ENCODE measurements at places on chromosomes 1 and 21.

- no peak for DNase-seq
These were observed 327.8 kb upstream of the USP24 start for GRCh38 chr1:55542901-55543504.

DNA sequence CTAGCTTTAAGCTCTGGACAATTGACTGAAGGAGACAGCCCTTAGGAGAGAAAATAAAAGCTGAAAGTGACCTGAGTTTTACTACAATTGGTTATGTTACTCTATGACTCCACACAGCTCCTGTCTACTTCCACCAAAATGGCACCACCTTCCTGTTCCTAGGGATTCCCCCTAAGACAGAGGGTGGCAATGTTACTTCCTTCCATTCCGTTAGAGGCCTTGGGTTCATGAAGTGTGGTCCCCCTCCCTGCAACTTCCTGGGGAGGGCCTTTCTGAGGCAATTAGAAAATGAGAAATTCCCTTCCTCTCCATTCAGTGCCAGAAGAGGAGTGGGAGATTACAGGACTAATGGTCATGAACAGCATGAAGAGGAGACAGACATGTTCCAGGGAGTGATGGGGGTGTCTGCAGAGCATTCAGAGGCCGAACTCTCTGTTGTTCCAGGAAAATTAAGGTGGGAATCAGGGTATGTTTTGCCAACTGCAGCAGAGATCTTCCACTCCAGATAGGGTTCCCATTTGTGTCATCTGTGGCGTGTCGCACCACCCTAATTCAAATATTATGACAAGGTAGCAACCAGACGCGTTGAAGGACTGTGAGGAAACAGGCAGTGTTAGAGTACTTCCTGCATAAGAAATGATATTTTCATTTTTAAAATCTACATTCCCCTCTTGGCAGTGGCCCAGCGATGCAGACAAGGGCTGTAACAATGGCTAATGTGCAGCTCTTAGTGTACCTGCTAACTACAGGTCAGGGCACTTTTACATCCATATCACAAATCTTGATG, 53.1 kb upstream of the TRIM67 start:
- DNase-seq, result no peak

- DNase-seq, result no peak
These were observed 173.7 kb upstream of the C1orf105 start for GRCh38 chr1:172246521-172247390.

- no peak for DNase-seq
These were observed 23.6 kb upstream of the TBX15 start for GRCh38 chr1:119011706-119012105.

GRCh38 chr1:230392536-230392909, 33.6 kb downstream of the PGBD5 start:
- DNase-seq, result no peak

DNA sequence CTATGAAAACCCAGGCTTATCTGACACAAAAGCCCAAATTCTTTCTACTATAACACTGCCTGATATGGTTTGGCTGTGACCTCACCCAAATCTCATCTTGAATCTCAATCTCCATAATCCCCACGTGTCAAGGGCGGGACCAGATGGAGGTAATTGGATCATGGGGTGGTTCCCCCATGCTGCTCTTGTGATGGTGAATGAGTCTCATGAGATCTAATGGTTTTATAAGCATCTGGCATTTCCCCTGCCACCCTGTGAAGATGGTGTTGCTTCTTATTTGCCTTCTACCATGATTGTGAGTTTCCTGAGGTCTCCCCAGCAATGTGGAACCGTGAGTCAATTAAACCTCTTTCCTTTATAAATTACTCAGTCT, 123.3 kb upstream of the USP24 start:
- DNase-seq, result no peak

DNA sequence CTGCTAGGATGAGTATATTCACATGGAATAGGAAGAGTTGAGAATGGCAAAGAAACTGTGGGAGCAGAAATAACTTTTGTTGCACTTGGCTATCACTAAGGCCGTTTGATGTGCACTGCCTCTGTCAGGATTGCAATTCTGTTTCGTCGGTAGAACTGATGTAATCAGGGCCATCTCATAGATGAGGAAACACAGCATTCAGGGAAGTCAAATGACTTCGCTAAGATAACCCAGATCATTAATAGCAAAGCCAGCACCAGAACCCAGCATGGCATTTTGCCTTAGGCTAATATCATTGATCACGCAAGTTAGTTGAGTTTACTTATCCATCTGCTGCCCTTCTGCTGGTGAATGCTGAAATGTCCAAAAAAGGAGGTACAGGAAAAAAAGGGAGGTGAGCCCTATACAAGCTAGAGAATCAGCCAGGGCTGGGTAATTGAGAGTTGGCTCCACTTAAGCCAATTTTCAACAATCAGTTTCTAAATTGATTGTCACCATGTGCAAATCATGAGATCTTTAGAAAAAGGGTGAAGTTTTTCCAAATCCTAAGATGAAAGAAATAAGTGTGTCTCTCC, 7.6 kb downstream of the RASSF5 start:
- DNase-seq, result no peak

- no peak for DNase-seq
These were observed 61.5 kb downstream of the PEX14 start for GRCh38 chr1:10536133-10536770.

DNA sequence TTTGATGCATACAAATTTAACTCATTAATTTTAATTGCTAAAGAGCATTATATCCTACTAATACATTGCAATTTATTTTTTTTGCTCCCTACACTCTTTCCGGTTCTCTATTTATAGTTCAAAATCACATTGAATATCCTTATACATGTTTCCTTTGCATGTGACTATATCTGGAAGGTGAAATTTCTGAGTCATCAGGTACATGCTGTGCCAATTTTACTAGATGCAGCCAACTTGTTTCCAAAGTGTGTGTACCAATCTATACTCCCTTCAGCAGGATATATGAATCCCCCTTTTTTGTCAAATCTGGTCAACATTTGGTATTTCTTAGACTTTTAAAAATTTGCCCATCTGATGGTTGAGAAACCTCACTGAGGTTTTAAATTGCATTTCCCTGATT, 602.9 kb upstream of the CAMK1G start:
- DNase-seq, result no peak

DNA sequence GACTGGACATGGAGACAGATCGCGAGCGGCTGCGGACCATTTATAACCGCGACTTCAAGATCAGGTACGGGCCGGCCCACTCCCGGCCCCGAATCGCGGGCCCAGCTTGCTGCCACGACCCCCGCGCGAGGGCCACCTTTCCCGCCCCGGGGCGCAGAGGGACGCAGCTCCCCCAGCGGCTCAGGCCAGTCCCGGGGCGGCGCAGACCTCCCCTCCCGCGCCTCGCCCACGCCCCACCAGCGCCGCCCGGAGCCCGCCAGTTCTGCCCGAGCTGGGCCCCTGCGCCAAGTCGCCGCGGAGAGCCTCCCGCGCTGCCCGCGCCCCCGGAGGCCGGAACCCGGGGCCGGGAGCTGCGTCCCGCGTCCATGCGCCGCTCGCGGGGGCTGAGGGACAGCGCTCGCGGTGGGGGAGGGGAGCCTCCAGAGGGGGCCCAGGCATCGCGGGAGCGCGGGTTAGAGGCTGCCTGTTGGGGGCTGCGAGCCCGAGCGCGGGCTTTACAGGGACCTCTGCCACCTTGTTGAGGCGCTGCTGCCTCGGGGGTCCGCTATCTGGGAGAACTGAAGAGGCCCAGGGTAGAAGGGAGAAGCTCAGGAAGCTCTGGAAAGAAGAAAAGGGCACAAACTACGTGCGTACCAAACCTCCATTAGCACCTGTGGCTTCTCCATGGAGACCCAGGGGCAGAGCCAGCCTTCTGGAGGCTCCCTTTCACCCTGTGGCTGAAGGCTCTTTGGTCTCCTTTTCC, 698 bp downstream of the MOV10 start:
- DNase-seq, result peak; percentile 76

- no peak for DNase-seq
These were observed 111.4 kb downstream of the ST3GAL3 start for GRCh38 chr1:43818691-43819090.

DNA sequence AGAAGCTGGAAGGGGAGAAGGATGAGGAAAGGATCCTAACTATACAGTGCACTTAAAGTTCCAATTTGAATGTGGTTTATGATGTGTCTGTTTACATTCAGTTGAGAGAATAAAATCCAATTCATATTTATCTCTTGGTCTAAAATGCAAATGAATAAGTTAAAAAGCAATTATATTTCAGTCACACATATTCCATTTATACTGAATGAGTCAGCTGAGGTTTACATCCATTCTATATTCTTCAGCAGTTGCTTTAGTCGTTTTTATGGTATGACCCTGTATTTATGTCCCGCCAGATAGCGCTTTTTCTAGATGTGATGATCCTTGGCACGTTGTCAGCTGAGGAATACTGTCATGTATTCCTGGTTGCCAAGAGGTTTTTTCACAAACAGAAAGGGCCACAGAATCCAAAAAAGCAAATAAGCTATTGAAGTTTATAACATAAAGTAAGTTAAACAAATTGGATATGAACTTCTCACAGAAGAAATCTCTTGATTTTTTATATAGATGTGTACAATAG, 866.2 kb downstream of the NCAM2 start:
- no peak for DNase-seq
